ENCODE measurements at places on chromosomes 2 and 18. TPM values are rescaled to one million over a fixed set of nuclear protein-coding genes. Genes with fewer than 3 reads are reported as not detected.

- no peak for DNase-seq
Observed at GRCh38 chr2:206683546-206683945, 34.6 kb downstream of the DYTN start.

Gene SNORC
- polyA plus RNA-seq: 1.2 TPM

GRCh38 chr2:177000061-177000714 is 212.4 kb upstream of the HNRNPA3 start:
- no peak for DNase-seq

DNA sequence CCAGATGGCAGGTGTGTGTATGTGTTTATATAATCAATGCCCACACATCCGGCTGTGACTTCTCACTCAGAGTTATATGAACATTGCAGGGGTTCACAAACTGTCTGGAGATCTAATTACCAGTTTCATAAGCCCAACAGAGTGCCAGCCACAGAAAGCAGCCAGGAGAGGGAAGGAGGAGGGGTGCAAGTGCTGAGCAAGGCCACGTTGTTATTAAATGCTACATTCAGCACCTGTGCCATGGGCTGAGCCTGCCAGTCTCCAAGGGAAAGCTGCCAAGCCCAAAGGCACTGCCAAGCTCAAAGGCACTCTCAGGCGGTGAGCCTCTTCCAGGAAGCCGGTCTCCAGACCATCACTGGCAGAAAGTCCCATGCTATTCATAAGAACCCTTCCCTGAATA is 17.4 kb downstream of the XDH start:
- no peak for DNase-seq

Gene MORN2
- 53.1 TPM for polyA plus RNA-seq

GRCh38 chr2:160471950-160472349 is 21.7 kb downstream of the RBMS1 start:
- DNase-seq: no peak

Gene GKN2
- not detected for polyA plus RNA-seq

DNA sequence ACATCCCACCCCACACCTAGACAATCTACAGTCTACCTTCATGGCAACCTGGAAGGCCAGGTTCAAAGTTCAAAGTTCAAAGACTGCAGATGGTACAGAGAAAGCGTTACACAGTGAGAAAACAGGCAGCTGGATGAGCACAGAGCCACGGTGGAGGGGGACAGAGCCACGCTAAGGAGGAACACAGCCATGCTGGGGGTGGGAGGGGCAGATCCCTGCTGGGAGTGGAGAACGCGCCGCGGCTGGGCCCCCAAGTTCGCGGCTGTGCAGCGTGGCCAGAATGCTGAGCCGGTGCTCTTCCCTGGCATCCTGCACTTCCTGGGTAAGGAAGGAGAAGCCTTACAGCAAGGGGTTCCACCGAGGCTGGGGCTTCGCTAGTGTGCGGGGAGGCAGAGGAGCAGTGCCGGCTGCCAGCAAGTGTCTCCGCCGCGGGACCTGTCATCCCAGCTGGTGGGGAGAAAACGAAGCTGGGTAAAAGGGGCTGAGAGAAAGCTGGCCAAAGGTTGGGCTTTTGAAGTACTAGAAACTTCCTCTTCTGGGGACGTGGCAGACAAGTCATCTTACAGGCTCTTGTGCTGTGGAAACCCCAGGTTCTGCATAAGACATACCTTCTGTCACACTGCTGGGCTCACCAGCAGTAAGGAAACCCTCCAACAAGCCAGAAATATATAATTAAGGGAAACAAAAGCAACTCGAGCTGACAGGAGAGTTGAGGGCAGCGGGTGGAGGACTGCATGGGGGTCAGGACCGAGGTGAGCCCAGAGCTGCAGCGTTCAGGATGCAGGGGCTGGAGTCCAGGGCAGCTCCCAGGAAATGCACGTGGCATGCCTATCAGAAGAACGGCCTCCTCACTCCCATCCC is 115.5 kb downstream of the HDAC4 start:
- DNase-seq: peak; percentile 20

DNA sequence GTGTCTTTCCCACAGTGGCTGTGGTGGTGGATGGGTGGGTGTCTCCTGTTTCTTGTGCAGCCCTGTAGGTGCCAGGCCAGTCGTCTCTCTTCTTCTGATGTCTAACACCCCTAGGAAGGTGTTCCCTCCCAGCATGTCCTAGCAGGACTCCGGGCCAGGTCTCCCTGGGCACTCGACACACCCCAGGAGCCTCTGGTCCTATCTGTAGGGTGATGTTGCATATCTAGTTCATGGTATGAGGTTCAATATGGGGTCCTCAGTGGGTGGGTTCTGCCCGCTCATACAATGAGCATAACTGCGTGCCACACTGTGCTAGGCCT is 14.4 kb downstream of the NGEF start:
- no peak for DNase-seq

- peak; percentile 48 for DNase-seq
Observed at GRCh38 chr2:9844036-9844483, 786 bp downstream of the TAF1B start.

Gene FBXO15
- 4.6 TPM for polyA plus RNA-seq

Gene STAT4
- 0.87 TPM for polyA plus RNA-seq

DNA sequence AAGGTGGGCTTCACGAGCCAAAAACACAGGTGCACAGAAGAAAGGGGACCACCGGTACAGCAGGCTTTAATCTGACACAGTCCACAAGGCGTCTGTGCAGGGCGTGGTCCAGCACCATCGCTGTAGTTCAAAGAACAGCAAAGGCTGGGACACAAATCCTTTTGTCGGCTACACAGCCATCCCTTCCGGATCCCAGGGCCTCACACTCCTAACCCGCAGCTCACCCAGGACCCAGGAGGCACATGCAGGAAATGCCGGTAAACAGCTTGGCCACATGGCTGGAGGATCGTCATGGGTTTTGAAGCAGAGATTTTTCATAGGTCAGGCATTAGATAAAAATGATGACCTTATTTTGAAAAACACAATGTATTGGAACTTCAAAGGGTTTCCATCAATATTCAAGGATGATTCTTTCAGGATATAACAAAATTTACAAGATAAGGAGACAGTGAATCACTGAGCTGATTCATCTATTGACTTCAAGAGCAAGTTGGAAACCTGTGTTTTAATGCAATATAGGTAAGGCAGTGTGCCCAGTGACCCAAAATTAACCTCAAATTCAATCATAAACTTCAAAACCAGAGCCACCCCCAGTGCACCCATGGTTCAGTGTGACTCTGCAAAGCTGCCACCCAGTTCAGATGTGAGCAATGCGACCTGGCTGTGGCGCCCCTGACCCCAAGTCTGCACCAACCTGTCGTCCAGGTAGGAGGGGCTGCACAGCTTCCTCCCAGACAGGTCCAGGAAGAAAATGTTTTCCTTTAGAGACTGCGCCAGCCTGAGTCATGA is 74.4 kb downstream of the TMEM18 start:
- DNase-seq: no peak

DNA sequence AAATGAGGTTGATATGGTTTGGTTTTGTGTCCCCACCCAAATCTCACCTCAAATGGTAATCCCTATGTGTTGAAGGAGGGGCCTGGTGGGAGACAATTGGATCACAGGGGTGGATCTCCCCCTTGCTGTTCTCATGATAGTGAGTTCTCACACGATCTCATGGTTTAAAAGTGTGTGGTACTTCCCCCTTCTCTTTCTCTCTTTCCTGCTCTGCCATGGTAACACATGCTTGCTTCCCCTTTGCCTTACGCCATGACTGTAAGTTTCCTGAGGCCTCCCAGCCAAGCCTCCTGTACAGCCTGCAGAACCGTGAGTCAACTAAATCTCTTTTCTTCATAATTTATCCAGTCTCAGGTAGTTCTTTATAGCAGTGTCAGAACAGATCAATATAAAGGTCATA is 24.7 kb upstream of the FAM124B start:
- no peak for DNase-seq

Gene SLC8A1
- polyA plus RNA-seq: 103 TPM

Data from cardiac muscle cell (in vitro differentiated cells and primary cell).